ENCODE measurements at places on chromosomes 6 and 20.

- no peak for DNase-seq
These were observed 1.9 kb downstream of the PNRC1 start for GRCh38 chr6:89082486-89082891.

DNA sequence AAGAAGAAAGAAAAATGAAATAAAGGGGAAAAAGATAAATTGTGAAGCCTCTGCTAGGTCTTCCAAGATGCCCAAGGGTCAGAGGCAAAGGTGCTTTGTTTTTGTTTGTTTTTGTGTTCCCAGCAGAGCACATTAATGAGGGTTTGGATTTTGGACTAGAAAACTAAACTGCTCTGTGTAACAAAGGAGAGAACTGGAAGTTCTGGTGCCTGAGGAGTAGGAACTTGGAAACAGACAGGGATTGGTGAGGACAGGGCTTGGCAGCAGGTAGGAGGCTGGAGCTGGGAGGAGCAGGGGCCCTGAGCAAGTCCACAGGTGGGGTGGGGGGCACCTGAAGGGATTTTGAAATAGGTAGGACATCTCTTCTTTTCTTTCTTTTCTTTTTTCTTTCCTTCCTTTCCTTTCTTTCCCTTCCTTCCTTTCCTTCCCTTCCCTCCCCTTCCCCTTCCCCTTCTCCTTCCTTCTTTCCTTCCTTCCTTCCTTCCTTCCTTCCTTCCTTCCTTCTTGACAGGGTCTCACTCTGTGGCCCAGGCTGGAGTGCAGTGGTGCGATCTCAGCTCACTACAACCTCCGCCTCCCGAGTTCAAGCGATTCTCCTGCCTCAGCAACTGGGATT, 15.3 kb upstream of the ABRACL start:
- DNase-seq: no peak

DNA sequence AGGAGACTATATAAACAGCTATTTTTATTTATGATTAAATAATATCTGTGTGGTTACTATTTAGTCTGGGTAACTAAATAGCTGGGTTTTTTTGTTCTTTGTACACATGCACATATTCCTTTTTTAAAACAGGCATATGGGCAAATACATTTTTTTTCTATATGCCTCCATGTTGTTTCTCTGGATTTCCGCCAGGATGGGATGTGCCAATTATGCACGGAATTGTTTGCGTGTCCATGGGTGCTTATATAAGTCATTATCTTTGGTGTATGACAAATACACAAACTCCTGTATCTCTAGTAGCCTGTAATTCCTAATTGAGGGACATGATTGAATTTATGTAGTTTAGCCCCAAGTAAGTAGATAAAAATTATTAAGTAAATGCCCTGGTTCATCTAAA, 226.9 kb downstream of the BCKDHB start:
- DNase-seq: no peak

GRCh38 chr20:11901127-11901526, 16.6 kb upstream of the BTBD3 start:
- DNase-seq: peak; percentile 83

DNA sequence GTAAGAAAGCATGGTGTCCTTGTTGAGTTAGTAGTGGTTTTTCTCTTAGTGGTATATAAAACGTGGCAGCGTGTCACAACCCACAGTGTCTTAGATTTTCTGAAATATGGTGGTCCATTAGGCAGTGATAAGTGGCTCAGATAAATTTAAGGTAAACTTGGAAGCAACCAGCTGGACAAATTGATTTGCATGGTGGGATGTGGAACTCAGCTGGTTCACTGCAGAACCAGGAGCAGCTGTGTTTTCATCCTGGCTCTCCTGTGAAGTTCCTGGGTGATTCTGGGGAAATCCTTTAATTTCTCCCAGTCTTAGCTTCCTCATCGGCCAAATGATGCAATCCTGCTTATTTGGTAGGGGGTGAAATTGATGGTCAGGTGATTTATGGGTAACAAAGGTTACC, 32.9 kb upstream of the EEF1E1 start:
- DNase-seq: no peak

DNA sequence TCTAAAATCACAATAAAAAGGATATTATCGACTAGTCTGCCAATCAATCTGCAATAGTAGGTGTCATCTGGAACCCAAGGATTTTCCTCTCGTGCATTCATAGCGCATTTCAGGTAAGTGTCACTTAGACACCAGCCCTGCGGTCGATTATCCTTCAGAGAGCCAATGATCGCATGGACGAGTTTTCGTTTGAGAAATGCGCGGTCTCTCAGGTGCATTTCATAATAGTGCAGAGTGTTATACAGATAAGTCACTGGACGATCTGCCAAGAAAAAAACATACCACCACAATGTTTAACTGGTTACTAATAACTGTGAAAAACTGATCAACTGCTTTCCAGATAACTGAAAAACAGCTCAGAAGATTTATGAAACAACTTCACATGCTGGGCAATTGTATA, 21.0 kb downstream of the ARG1 start:
- no peak for DNase-seq

DNA sequence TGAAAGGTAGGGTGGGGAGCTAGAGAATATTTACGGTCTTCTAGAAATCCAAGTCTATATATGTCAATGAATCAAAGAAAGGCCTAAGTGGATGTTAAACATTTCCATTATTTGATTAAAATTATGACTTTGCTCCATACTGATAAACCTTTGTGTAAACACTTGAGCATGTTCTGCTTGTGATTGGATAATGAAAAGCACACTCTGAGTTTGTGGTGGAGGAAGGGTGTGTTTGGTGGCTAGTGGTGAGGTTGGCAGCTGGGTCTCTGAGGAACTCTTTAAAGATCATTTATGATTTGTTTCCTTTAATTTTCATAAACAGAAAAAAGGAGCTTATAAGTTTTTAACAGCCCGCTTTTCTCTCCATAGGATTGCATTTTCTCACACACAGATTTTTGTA, 84.7 kb downstream of the RFPL4B start:
- DNase-seq: no peak

DNA sequence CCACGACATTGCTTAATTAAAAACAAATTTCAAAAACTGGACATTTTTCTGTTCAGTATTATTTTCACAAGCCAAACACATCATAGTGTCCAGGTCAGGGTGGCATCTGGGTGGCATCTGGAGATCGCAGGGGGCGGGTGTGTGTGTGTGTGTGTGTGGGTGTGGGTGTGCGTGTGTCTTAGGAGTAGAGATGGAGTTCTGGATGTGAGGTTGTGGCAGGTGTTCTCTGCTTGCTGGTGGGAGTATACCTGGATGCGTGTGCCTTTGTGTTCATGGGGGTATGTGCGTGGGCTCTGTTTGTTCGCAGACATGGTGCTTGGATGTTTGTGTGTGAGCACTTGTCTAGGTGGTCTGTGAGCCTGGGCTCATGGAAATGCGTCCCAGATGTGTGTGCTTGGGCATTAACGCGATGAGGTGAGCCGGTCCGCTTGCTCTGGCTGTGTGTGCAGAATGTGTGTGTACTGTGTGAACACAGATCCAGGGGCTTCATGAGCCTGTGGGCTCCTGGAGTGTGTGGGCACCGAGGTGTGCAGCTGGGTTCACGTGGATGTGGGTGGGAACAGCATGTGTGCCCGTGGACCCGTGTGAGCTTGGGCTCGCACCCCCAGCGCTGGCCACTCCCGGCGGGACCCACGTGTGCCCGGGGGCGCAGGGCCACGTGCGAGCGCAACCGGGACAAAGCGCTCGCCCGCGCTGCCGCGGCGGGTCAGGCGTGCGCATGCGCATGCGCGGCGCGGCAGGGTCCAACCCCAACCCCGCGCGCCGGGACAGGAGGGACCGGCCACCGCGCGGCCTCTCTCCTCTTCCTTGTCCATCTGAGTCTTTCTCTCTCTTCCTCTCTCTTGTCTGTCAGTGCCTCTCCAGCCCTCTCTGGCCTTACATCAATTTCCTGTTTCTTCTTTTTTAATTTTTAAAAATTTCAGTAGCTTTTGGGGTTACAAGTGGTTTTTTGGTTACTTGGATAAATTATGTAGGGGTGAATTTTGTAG, 60.4 kb downstream of the SRC start:
- no peak for DNase-seq

- no peak for DNase-seq
These were observed 222.6 kb upstream of the CEP162 start for GRCh38 chr6:84450018-84450417.

- DNase-seq: no peak
These were observed 90.6 kb downstream of the PSMB1 start for GRCh38 chr6:170462366-170463020.

GRCh38 chr20:57596998-57597939, 23.0 kb downstream of the ZBP1 start:
- DNase-seq: no peak
